Vagina (tissue), 2 donors: ENCODE measurements at places on chromosomes 6 and 20.

DNA sequence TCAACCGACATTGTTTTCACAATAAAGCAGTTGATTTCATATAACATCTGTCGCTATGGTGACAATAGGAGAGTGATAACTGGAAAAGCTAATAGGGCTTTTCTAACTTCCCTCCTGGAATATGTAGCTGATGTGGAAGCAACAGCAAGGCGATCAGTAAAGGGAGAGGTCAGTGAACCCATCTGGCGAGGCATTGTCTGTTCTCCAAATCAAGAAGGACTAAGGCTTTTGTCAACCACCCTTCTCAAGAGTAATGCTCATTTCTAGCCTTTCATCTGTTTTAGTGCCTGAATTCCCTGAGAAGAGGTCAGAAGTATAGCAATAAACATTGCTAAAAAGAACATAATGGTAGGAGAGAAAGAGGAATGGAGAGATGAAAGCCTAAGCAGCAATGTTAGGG lies 201.3 kb downstream of the AKAP7 start:
- DNase-seq, result no peak

DNA sequence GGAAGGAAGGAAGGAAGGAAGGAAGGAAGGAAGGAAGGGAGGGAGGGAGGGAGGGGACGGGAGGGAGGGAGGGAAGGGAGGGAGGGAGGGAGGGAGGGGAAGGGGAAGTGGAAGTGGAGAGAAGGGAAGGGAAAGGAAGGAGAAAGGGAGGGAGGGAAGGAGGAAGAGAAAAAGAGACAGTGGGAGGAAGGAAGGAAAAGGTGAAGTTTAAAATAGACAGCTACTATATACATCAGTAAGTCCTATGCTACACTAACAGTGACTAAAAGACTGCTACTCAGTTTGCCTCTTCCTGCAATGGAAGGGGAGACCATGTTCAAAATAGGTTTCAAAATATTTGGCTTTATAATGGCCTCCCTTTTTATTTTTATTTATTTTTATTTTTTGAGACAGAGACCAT lies 22.5 kb downstream of the MAP3K5 start:
- no peak for DNase-seq

- DNase-seq, result no peak
These were observed 32.9 kb downstream of the COX4I2 start for GRCh38 chr20:31670371-31671228.

DNA sequence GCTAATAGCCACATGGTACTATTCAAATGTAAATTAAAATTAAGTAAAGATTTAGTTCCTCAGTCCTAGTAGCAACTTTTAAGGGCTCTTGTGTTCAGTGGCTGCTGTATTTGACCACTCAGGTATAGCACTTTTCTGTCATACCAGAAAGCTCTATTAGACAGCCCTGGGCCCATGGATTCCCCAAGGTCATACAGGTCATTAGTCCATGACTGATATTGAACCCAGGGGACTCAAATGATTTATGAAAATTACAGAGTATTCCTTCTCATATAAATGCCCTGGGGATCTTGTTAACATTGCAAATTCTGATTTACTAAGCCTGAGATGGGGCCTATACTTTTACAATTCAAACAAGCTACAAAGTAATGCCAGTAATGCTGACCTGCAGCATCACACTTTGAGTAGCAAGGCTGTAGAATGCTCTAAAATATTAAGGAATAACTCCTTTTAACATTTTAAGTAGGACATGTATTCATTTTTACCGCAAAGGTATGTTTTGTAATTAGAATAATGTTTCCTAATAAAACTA lies 29.6 kb downstream of the RNF217 start:
- no peak for DNase-seq

GRCh38 chr20:4959592-4959991 lies 41.7 kb downstream of the SLC23A2 start:
- DNase-seq, result no peak
